ENCODE measurements at places on chromosomes 16 and 17. TPM values are rescaled to one million over a fixed set of nuclear protein-coding genes. Genes with fewer than 3 reads are reported as not detected.

The CORO7 gene
- 16.7 TPM for total RNA-seq

The RCVRN gene
- not detected for total RNA-seq

The GPR179 gene
- under 0.01 TPM for total RNA-seq

The CYB5B gene
- 99.4 TPM for total RNA-seq

The BCAS3 gene
- total RNA-seq: 75.1 TPM

The ABCC12 gene
- total RNA-seq: not detected

The USP43 gene
- not detected for total RNA-seq

The HYDIN gene
- total RNA-seq: 1.5 TPM

The C16orf92 gene
- total RNA-seq: not detected

The LGALS9B gene
- not detected for total RNA-seq

The AIPL1 gene
- total RNA-seq: not detected

The TPSD1 gene
- total RNA-seq: not detected

The CORO6 gene
- 8.3 TPM for total RNA-seq

The RDM1 gene
- not detected for total RNA-seq

The OR1A1 gene
- total RNA-seq: not detected

The NPIPA2 gene
- not detected for total RNA-seq

The MYO1D gene
- total RNA-seq: 45.1 TPM

The CES4A gene
- 2.2 TPM for total RNA-seq

The TBKBP1 gene
- total RNA-seq: 7.9 TPM

The PRAC2 gene
- total RNA-seq: not detected

The ACSM3 gene
- 0.65 TPM for total RNA-seq

The SLC25A39 gene
- 61.5 TPM for total RNA-seq

The PIP4K2B gene
- 56.8 TPM for total RNA-seq

The ANKS3 gene
- 22.0 TPM for total RNA-seq

The HNF1B gene
- not detected for total RNA-seq

The CIITA gene
- total RNA-seq: 0.74 TPM

The MT1E gene
- 103 TPM for total RNA-seq

The GNG13 gene
- not detected for total RNA-seq

The VMO1 gene
- total RNA-seq: 0.27 TPM
